ENCODE measurements at places on chromosomes 1 and 21. TPM values are rescaled to one million over a fixed set of nuclear protein-coding genes. Genes with fewer than 3 reads are reported as not detected.

Gene LRRC3
- 2.4 TPM for total RNA-seq

Gene SYT6
- total RNA-seq: 0.61 TPM

Gene RNU1-3
- not detected for total RNA-seq

Gene ZSWIM5
- total RNA-seq: 0.53 TPM

Gene CELSR2
- total RNA-seq: 5.7 TPM

Gene SLC25A34
- total RNA-seq: 0.48 TPM

Gene PTBP2
- 5.7 TPM for total RNA-seq

Gene GNG4
- total RNA-seq: 14.2 TPM

Gene SPATA45
- not detected for total RNA-seq

Gene PDC
- total RNA-seq: not detected

Gene MXRA8
- 0.15 TPM for total RNA-seq

Gene TBCE
- 58.3 TPM for total RNA-seq

Gene TNFRSF8
- total RNA-seq: not detected

Gene RC3H1
- 7.7 TPM for total RNA-seq

Gene PTGFR
- not detected for total RNA-seq
